ENCODE measurements at places on chromosomes 3 and 15. TPM values are rescaled to one million over a fixed set of nuclear protein-coding genes. Genes with fewer than 3 reads are reported as not detected.

The GRIP2 gene
- total RNA-seq: 6.9 TPM

The GATA2 gene
- total RNA-seq: 0.40 TPM

The WNT5A gene
- 5.6 TPM for total RNA-seq

The WDR93 gene
- not detected for total RNA-seq

The MFAP1 gene
- 36.7 TPM for total RNA-seq

The SPG21 gene
- 68.6 TPM for total RNA-seq

The XCR1 gene
- not detected for total RNA-seq

The EDEM1 gene
- 14.1 TPM for total RNA-seq

The ZDHHC19 gene
- 4.1 TPM for total RNA-seq

The CHRNA5 gene
- total RNA-seq: 29.3 TPM

The HMG20A gene
- total RNA-seq: 58.8 TPM

The BLOC1S6 gene
- total RNA-seq: 28.8 TPM

The PIERCE2 gene
- total RNA-seq: 1.4 TPM

The GALNT15 gene
- total RNA-seq: not detected

The FOXB1 gene
- 2.1 TPM for total RNA-seq

The SLC28A2 gene
- total RNA-seq: not detected

The NANOGP8 gene
- 31.9 TPM for total RNA-seq

The ADCY5 gene
- total RNA-seq: 18.5 TPM

The SERPINI2 gene
- total RNA-seq: 0.25 TPM

The ZNF860 gene
- 8.6 TPM for total RNA-seq

The TAGLN3 gene
- total RNA-seq: 7.2 TPM

The OIP5 gene
- total RNA-seq: 36.7 TPM

The ZMYND10 gene
- total RNA-seq: 0.54 TPM

The MED12L gene
- 24.0 TPM for total RNA-seq

The SEMA3F gene
- total RNA-seq: 39.6 TPM

The CRYGS gene
- 0.90 TPM for total RNA-seq
